ENCODE measurements at places on chromosomes 12 and 14.

- DNase-seq = no peak
Observed at GRCh38 chr12:47652521-47653234, 53.2 kb downstream of the RPAP3 start.

DNA sequence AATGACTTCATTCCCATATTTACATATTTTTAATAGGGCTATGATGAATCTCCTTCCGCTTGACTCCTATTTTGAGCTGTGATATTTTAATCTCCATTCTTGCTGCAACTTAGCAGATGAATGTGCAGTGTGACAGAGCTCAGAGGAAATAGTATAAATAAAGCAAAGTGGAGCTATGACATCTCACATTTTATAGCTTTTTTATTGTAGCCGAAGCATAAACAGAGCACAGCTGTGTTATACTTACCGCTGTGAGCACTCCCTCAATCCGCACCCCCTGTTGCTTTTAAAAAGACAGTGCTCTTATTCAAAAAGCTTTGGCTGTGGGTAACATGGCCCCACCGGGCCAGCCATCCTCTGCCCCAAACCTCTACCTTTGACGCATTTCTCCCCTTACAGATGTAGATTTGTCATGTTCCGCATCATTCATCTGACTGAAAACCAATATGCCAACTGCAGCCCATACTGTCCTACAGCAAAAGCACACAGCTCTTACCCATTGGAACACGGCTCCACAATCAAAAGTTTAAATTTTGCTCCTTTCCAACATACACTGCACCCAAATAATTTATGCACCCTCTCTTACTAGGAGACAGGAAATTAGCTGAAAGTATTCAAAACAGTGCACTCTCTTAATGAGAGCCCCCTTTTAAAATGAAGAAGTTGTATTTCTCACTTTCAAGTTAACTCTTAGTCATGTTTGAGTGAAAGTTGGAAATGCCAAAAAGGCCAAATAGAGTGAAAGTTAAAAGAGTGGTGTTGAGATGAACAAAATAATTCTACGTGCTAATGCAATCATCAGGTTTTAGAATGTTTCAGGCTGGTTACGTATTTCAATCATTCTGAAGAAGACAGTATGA, 429.3 kb upstream of the SOX5 start:
- DNase-seq = no peak

DNA sequence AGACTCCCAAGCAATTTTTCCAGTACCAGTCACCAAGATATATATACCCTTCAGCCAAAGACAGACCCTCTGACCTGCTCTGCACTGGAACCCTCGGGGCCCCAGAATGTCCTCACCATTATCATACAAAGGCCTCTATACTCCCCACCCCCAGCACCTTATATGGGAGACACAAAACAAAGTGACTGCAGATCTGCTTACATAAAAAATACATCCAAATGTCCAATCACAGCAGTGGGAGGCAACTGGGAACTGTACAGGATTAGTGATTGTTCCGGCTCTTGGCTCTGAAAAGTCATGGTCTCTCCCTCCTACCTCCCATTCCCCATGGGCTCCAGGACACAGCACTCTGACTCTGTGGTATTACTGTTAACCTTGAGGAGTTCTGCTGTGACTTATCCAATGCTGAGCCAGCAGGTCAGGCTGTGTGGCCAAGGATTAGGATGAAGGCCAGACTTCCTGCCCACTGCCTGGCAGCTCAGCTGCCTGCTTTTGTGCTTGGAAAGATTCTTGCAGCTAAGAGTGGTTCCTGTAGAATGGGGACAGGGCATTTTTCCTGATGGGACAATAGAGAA, 13.7 kb downstream of the OXA1L start:
- peak; percentile 18 for DNase-seq

DNA sequence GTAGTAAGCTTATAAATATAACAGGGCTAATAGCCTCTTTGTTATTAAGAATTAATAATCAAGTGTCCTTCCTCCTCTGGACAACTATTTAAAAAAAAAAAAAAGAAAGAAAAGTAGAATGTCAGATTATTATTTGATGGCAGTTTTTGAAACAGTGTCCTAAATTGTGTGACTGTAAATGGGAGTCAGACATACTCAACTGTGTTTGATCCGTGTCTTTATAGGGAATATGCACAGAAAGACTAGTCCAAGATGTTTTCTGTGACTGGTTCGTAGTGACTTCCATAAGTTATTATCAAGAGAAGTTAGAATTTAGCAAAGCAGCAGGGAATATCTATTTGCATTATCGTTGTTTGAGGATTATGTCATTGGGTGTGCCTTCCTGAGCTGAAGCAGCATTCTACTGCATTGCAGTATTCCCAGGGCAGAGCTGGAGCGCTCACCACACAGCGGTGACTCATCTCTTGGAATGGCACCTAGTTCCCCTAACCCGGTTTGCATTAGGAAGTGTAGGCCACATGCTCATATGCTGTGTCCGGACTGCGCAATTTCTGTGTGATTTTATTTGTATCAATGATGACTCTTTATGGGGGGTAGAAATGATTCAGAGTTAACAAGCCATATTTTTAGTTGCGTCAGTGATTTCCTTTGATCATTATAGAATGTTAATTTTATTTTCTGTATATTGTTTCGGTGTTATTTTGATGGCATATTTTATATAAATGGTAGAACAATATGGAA, 7.9 kb downstream of the DYNC1H1 start:
- DNase-seq = no peak

- no peak for DNase-seq
Observed at GRCh38 chr14:31926652-31927347, 150.3 kb upstream of the ARHGAP5 start.

All from WERI-Rb-1 (cell line).